ENCODE measurements at places on chromosomes 7 and 10. TPM values are rescaled to one million over a fixed set of nuclear protein-coding genes. Genes with fewer than 3 reads are reported as not detected.

GRCh38 chr10:50625649-50626132 is 1.9 kb upstream of the SGMS1 start:
- peaks cover 34% of the 10 kb centered on the region for H3K4me1 ChIP-seq
- no peaks in the 10 kb centered on the region for H3K27me3 ChIP-seq
- H3K36me3 ChIP-seq = no peaks in the 10 kb centered on the region
- H3K27ac ChIP-seq = no peak overlapping the region
- H3K4me3 ChIP-seq = peak overlapping the region; percentile 80

DNA sequence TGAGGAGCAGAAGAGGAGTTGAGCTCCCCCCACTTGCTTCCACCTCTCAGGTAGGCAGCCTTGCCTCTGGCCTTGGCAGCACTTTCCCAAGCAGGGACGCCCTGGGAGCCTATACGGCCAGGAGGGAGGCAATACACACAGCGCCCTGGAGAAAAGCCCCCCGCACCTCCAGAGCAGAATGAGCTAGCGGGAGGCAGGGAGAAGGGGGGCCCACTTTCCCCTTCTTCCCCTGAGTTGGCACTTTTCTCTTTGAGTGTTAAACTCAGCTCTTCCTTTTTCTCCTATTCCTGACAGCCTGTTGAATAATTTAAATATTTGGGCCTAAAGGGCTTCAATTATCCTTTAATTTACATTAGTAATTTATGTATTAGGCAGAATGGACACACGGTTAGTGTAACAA is 35.8 kb downstream of the UNC5B start:
- H3K27ac ChIP-seq = no peak overlapping the region
- H3K27me3 ChIP-seq = no peaks in the 10 kb centered on the region
- DNase-seq = no peak
- no peaks in the 10 kb centered on the region for H3K4me1 ChIP-seq

DNA sequence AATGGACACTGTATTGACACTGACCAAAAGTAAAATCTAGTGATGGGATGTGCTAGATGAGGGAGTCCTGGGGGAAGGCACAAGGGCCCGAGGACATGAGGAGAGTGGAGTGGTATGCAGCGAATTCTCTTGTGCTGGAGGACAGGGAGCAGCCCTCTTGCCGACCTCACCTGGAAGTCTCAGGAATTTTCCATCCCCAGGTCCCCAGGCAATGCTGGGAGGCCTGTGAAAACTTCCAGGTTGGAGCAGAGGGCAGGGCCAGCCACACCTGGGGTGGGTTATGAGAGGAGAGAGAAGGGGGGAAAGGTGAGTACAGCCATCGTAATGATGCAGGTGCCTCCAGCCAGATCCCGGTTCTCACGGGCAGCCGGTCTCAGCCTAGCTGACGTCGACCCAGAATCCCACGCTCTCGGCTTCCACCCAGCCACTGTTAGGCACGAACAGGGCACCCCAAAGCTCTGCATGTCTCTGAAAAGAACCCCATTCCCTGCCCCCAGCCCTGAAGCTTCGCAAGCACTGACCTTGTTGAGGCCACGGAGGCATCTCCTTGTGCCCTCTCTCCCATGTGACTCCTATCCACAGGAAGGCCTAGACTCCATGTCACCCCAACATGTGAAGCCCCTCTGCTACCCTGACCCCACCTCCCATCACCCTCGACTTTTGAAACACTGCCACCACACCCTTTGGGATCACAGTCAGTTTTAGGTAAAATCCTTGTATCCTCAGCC is 239.7 kb upstream of the MYO3A start:
- no peak overlapping the region for H3K27ac ChIP-seq
- H3K4me3 ChIP-seq = no peak overlapping the region
- H3K4me1 ChIP-seq = peaks cover 6% of the 10 kb centered on the region
- H3K36me3 ChIP-seq = no peaks in the 10 kb centered on the region
- DNase-seq = no peak
- no peaks in the 10 kb centered on the region for H3K27me3 ChIP-seq

GRCh38 chr10:92420546-92421275 is 129.7 kb downstream of the MARCHF5 start:
- H3K36me3 ChIP-seq = no peaks in the 10 kb centered on the region
- no peak overlapping the region for H3K27ac ChIP-seq
- H3K4me3 ChIP-seq = no peak overlapping the region
- DNase-seq = no peak

CABCOCO1 gene
- total RNA-seq = not detected

IDI2 gene
- total RNA-seq = not detected

DNA sequence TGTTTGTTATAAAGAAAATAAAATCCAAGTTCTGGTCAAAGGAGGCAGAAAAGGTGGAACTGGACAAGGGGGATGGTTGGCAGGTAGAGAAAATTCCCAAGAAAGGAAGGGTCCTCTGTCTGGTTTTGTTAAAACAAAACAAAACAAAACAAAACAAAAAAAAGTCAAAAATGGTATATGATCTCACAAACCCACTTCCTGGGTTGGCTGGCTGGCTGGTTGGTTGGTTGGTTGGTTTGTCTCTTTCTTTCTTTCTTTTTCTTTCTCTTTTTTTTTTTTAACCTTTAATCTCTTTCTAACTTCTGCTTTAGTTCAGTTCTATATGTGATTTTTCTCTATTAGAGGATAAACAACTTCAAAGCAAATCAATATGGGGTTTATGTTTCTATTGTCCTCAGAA is 41.1 kb upstream of the CPN1 start:
- no peaks in the 10 kb centered on the region for H3K4me1 ChIP-seq
- H3K36me3 ChIP-seq = no peaks in the 10 kb centered on the region
- no peak overlapping the region for H3K27ac ChIP-seq
- H3K27me3 ChIP-seq = no peaks in the 10 kb centered on the region
- DNase-seq = no peak
- H3K4me3 ChIP-seq = no peak overlapping the region

DNA sequence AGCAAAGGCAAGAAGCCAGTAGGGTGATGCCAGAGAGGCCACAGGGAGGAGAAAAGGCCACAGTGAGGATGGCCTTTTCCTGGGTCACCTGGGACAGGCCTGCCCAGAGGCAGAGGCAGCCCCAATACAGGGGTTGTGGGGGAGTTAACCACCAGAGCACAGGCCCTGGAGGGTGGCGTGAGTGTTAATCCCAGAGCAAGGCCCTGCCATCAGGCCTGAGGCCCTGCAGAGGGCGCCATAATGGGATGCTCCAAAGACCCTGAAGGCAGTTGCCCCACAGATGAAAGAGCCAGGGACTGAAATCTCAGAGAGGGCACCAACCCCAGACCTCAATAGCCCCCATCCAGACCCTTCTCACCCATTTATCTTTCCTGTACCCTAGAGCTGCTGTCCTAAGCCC is 23.9 kb downstream of the SLC13A4 start:
- no peaks in the 10 kb centered on the region for H3K36me3 ChIP-seq
- peak; percentile 66 for DNase-seq
- H3K4me1 ChIP-seq = no peaks in the 10 kb centered on the region
- H3K27me3 ChIP-seq = no peaks in the 10 kb centered on the region
- H3K27ac ChIP-seq = no peak overlapping the region

GRCh38 chr7:1703871-1704810 is 34.1 kb downstream of the ELFN1 start:
- H3K36me3 ChIP-seq = no peaks in the 10 kb centered on the region
- no peaks in the 10 kb centered on the region for H3K4me1 ChIP-seq
- H3K27ac ChIP-seq = no peak overlapping the region
- DNase-seq = no peak
- H3K4me3 ChIP-seq = no peak overlapping the region

DNA sequence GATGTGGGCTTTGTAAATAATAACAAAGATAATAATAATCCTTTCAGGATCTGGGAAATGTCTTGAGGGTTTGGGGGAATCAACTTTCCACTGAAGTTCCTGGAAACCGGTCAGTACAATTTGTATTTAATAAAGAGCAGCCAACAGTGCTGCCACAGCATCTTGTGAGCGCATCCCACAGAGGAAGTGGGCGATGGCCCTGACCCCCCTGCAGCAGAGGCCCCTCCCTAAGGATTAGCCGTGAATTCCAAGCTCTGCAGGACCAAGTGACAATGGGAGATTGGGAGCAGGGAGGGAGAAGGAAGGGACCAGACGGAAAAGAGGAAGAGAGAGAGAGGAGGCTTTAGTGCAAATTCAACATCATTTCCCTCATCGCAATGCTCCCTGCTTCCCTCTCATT is 349.2 kb downstream of the RNLS start:
- H3K36me3 ChIP-seq = no peaks in the 10 kb centered on the region
- H3K27ac ChIP-seq = no peak overlapping the region
- H3K4me1 ChIP-seq = no peaks in the 10 kb centered on the region
- no peak for DNase-seq
- H3K4me3 ChIP-seq = no peak overlapping the region

DNA sequence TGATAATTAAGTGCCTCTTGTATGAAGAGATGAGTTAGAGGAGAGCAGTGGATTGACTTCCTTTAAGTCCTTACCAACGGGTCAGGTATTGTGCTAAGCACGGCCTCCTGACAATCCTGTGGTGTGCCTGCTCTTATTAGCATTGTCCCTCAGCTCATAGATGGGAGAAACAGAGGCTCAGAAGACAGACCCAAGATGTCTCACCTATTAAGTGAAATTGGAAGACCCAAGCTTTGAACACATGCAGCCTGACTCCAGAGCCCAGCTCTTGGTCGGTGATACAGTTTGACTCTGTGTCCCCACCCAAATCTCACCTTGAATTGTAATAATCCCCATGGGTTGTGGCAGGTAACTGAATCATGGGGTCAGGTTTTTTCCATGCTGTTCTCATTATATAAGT is 53.8 kb downstream of the CCDC3 start:
- no peak overlapping the region for H3K27ac ChIP-seq
- H3K36me3 ChIP-seq = peaks cover 2% of the 10 kb centered on the region
- DNase-seq = no peak

EPO gene
- not detected for total RNA-seq

SUN1 gene
- 62.1 TPM for total RNA-seq

DNA sequence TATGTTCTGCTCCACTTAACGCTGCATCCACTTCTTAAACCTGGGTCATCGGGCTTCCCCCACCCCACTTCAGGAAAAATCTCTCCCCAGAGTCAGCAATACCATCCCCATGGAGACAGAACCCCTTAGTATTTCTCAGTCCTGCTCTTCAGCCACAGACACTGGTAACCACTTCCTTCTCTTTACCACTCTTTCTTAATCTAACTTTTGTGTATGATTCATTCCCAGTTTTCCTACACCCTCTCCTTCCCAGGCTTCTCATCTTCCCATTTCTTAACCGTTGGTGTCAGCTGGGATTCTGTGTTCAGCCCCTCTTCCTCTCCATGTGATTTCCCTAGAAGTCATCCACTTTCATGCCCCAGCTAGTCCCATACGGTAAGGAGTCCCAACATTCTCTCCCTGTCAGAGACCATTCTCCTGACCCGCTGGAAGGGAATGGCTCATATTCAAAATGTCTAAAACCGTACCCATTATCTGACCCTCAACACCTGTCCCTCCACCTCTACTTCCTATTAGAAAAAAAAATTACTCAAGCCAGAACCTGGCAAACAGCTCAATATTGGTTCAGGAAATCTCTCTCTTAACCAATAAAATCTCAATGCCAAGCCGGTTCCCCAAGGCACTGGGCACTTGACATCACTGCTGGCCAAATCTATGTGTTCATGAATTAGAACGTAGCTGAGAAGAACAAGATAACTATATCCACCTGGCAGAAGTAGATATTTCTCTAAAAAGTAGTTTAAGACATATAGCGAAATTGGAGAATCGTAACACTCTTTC is 89.4 kb downstream of the DGKI start:
- no peaks in the 10 kb centered on the region for H3K27me3 ChIP-seq
- no peaks in the 10 kb centered on the region for H3K36me3 ChIP-seq
- H3K4me3 ChIP-seq = no peak overlapping the region
- no peak overlapping the region for H3K27ac ChIP-seq

DNA sequence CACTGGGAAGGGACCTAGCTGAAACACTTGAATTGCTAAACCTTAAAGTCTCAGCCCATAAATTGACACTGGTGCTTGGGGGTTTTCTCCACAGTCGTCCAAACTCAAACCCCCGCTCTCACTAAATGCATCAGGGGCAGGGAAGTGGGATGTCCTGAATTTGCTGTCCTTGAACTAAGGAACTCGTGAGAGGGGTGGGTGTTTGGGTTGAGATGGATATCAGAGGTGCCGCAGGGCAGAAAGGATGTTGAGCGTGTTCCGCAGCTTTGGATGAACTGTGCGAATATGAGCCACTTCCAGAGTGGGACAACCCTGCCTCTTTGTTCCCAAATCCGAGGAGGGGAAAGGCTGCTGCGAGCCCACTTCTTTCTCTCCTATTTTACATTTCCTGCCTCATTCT is 90.3 kb upstream of the LYZL2 start:
- no peak for DNase-seq
- H3K4me1 ChIP-seq = peaks cover 40% of the 10 kb centered on the region
- no peaks in the 10 kb centered on the region for H3K27me3 ChIP-seq
- H3K4me3 ChIP-seq = no peak overlapping the region
- no peaks in the 10 kb centered on the region for H3K36me3 ChIP-seq

DNA sequence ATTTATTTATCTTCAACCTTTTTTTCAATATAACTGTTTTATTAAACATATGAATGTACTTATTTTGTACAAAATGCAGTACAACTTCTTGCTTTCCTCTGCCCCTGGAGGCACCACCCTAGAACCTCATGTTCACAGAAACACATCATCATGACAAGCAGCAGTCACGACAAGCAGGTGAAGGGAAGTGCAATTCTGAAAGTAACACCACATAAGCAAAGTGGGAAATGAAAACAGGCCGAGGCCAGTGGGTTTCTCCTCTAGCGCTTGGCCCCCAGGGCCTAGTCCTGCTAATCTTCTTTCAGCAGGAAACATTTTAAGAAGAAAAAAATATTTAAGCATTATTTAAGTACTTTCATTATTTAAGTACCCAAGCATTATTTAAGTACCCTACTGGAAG is 598.1 kb downstream of the SH2D4B start:
- DNase-seq = no peak
- no peaks in the 10 kb centered on the region for H3K36me3 ChIP-seq
- no peaks in the 10 kb centered on the region for H3K27me3 ChIP-seq
- no peak overlapping the region for H3K4me3 ChIP-seq
- H3K27ac ChIP-seq = no peak overlapping the region
- no peaks in the 10 kb centered on the region for H3K4me1 ChIP-seq

GRCh38 chr7:126656165-126656564 is 596.6 kb downstream of the GRM8 start:
- no peaks in the 10 kb centered on the region for H3K27me3 ChIP-seq
- DNase-seq = no peak
- H3K4me3 ChIP-seq = no peak overlapping the region
- H3K36me3 ChIP-seq = no peaks in the 10 kb centered on the region
- no peaks in the 10 kb centered on the region for H3K4me1 ChIP-seq

CYP17A1 gene
- not detected for total RNA-seq

PAX4 gene
- total RNA-seq = not detected
